ENCODE measurements at places on chromosomes 13 and 19. TPM values are rescaled to one million over a fixed set of nuclear protein-coding genes. Genes with fewer than 3 reads are reported as not detected.

- peaks cover 23% of the 10 kb centered on the region for H3K4me1 ChIP-seq
- no peak overlapping the region for H3K4me3 ChIP-seq
- no peak overlapping the region for H3K27ac ChIP-seq
- no peaks in the 10 kb centered on the region for H3K36me3 ChIP-seq
- no peak for DNase-seq
Measured at GRCh38 chr19:49140951-49141350, 14.2 kb downstream of the HRC start.

GRCh38 chr19:15640904-15641597, 354 bp downstream of the CYP4F3 start:
- H3K4me3 ChIP-seq, result no peak overlapping the region
- H3K36me3 ChIP-seq, result no peaks in the 10 kb centered on the region
- peak overlapping the region; percentile 80 for H3K27ac ChIP-seq
- DNase-seq, result no peak

DNA sequence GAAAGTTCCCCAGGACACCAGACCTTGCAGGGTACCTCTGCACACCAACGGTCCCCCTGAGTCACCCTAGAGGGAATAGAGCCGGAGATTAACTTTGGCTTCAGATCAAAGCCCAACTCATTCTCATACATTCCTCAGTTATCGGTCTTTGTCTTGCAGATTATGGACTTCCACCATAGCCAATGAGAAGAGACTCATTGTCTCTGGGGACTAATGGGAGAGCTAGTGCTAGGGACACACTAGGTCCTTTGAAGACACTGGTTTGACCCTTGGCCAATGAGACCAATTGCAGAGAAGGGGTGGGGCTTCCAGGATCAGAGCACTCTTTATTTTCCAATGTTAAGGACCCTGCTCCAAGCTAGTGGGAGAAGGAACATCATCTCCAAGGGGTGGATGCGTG, 6.1 kb downstream of the KLK7 start:
- no peak overlapping the region for H3K27ac ChIP-seq
- H3K36me3 ChIP-seq, result no peaks in the 10 kb centered on the region
- DNase-seq, result no peak
- H3K4me1 ChIP-seq, result no peaks in the 10 kb centered on the region
- no peaks in the 10 kb centered on the region for H3K27me3 ChIP-seq
- no peak overlapping the region for H3K4me3 ChIP-seq

DNA sequence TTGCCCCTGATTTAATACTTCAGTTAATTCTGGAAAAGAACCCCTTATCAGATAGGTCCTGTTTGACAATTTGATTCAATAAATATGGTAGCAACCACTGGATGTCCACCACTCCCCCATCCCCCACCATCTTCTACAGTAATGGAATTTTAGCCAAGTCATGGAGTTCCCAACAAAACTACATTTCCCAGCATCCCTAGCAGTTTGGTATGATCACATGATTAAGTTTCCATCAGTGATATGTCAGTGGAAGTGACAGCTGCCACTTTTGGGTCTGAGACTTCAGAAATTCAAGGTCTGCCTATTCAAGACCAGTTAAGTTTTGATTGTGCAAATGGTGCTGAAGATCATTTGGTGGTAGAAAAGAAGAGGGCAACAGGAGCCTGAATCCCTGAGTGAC, 85.5 kb downstream of the CACNA1A start:
- H3K27me3 ChIP-seq, result no peaks in the 10 kb centered on the region
- no peak for DNase-seq
- H3K4me1 ChIP-seq, result no peaks in the 10 kb centered on the region

GRCh38 chr19:52535771-52536447, 8.4 kb downstream of the ZNF808 start:
- peak overlapping the region; percentile 90 for H3K27ac ChIP-seq
- peaks cover 39% of the 10 kb centered on the region for H3K4me1 ChIP-seq
- no peaks in the 10 kb centered on the region for H3K27me3 ChIP-seq
- H3K36me3 ChIP-seq, result peaks cover 16% of the 10 kb centered on the region
- peak overlapping the region; percentile 68 for H3K4me3 ChIP-seq

GRCh38 chr19:20259615-20260014, 92.6 kb downstream of the ZNF486 start:
- no peak overlapping the region for H3K27ac ChIP-seq
- no peak overlapping the region for H3K4me3 ChIP-seq
- no peaks in the 10 kb centered on the region for H3K36me3 ChIP-seq
- no peaks in the 10 kb centered on the region for H3K4me1 ChIP-seq
- no peak for DNase-seq

- no peaks in the 10 kb centered on the region for H3K27me3 ChIP-seq
- no peaks in the 10 kb centered on the region for H3K36me3 ChIP-seq
- no peak overlapping the region for H3K4me3 ChIP-seq
- H3K27ac ChIP-seq, result no peak overlapping the region
- DNase-seq, result no peak
- peaks cover 8% of the 10 kb centered on the region for H3K4me1 ChIP-seq
Measured at GRCh38 chr13:31090096-31090495, 71.6 kb downstream of the HSPH1 start.

- H3K36me3 ChIP-seq, result peaks cover 88% of the 10 kb centered on the region
- DNase-seq, result no peak
- no peaks in the 10 kb centered on the region for H3K4me1 ChIP-seq
- H3K27ac ChIP-seq, result no peak overlapping the region
- H3K4me3 ChIP-seq, result no peak overlapping the region
Measured at GRCh38 chr19:21824679-21825078, 11.3 kb downstream of the ZNF43 start.

- H3K4me1 ChIP-seq, result peaks cover 10% of the 10 kb centered on the region
- no peak overlapping the region for H3K27ac ChIP-seq
Measured at GRCh38 chr13:50531917-50532899, 311.3 kb downstream of the DLEU7 start.

The SLC1A6 gene
- total RNA-seq, result not detected

The ZNF547 gene
- 4.4 TPM for total RNA-seq

The SMIM44 gene
- not detected for total RNA-seq

The CEACAM21 gene
- 12.1 TPM for total RNA-seq

The SPACA4 gene
- not detected for total RNA-seq

Measured in spleen (tissue), 13 donors.